A549 treated with ZK216348 at 1 μM for 4 hours (cell line): ENCODE measurements at places on chromosomes 7 and 10. TPM values are rescaled to one million over a fixed set of nuclear protein-coding genes. Genes with fewer than 3 reads are reported as not detected.

Gene DENND11
- total RNA-seq = 4.9 to 7.3 TPM (median 6.6 TPM) in 5 replicates

Gene NKX6-2
- 0.18 to 0.41 TPM (median 0.35 TPM) in 4 of 5 replicates, not detected in the other for total RNA-seq

Gene TMEM236
- 0.04 to 0.09 TPM (median 0.05 TPM) in 5 replicates for total RNA-seq

Gene ALOX5
- 0.16 to 0.35 TPM (median 0.22 TPM) in 5 replicates for total RNA-seq

Gene FFAR4
- total RNA-seq = 0.12 to 0.33 TPM (median 0.22 TPM) in 5 replicates

Gene AGR2
- total RNA-seq = 104 to 176 TPM (median 152 TPM) in 5 replicates

Gene PPP1R9A
- 2.4 to 5.8 TPM (median 3.9 TPM) in 5 replicates for total RNA-seq

Gene TUBAL3
- total RNA-seq = 0.22 to 0.45 TPM (median 0.33 TPM) in 5 replicates

Gene INSYN2A
- 1.1 to 2.1 TPM (median 1.7 TPM) in 5 replicates for total RNA-seq

Gene NPC1L1
- total RNA-seq = 0.06 to 0.14 TPM (median 0.08 TPM) in 5 replicates

Gene GBX1
- 0.23 TPM in 1 of 5 replicates, not detected in the others for total RNA-seq

Gene NPY4R
- total RNA-seq = 31.8 to 57.9 TPM (median 44.7 TPM) in 5 replicates

Gene TRPV5
- not detected in 5 replicates for total RNA-seq

Gene OPN1SW
- not detected in 5 replicates for total RNA-seq

Gene WDR11
- 17.4 to 24.5 TPM (median 23.0 TPM) in 5 replicates for total RNA-seq

Gene ZNF488
- total RNA-seq = 10.8 to 15.7 TPM (median 13.8 TPM) in 5 replicates

Gene ZNF736
- 0.03 TPM in 1 of 5 replicates, not detected in the others for total RNA-seq

Gene ZNF503
- total RNA-seq = 6.1 to 11.9 TPM (median 11.2 TPM) in 5 replicates

Gene CELF2
- 0.05 to 0.07 TPM in 2 of 5 replicates, not detected in the others for total RNA-seq

Gene TEX47
- total RNA-seq = not detected in 5 replicates

Gene GSAP
- 2.7 to 4.0 TPM (median 2.8 TPM) in 5 replicates for total RNA-seq

Gene TCERG1L
- total RNA-seq = not detected in 5 replicates

Gene CRTAC1
- 1.0 to 1.4 TPM (median 1.2 TPM) in 5 replicates for total RNA-seq

Gene OPALIN
- total RNA-seq = not detected in 5 replicates

Gene MGMT
- total RNA-seq = 5.6 to 7.4 TPM (median 7.1 TPM) in 5 replicates

Gene NYAP1
- 1.9 to 5.7 TPM (median 4.1 TPM) in 5 replicates for total RNA-seq

Gene AKR1D1
- total RNA-seq = not detected in 5 replicates
